AG09309 (cell line): ENCODE measurements at places on chromosomes 7 and 10.

GRCh38 chr7:95394370-95394769, 1.8 kb downstream of the PON3 start:
- no peak for DNase-seq

GRCh38 chr7:75823198-75823910, 9.7 kb upstream of the CCL24 start:
- DNase-seq, result no peak

- DNase-seq, result no peak
These were observed 52.7 kb upstream of the VIPR2 start for GRCh38 chr7:159197066-159197975.

GRCh38 chr7:131327049-131327625, 539 bp upstream of the MKLN1 start:
- DNase-seq, result peak; percentile 43

- DNase-seq, result no peak
These were observed 32.6 kb downstream of the VSTM4 start for GRCh38 chr10:49082766-49083165.
